Neural crest cell (in vitro differentiated cells): ENCODE measurements at places on chromosomes 12 and 14.

GRCh38 chr12:30679241-30679640 is 16.4 kb downstream of the IPO8 start:
- DNase-seq = no peak

DNA sequence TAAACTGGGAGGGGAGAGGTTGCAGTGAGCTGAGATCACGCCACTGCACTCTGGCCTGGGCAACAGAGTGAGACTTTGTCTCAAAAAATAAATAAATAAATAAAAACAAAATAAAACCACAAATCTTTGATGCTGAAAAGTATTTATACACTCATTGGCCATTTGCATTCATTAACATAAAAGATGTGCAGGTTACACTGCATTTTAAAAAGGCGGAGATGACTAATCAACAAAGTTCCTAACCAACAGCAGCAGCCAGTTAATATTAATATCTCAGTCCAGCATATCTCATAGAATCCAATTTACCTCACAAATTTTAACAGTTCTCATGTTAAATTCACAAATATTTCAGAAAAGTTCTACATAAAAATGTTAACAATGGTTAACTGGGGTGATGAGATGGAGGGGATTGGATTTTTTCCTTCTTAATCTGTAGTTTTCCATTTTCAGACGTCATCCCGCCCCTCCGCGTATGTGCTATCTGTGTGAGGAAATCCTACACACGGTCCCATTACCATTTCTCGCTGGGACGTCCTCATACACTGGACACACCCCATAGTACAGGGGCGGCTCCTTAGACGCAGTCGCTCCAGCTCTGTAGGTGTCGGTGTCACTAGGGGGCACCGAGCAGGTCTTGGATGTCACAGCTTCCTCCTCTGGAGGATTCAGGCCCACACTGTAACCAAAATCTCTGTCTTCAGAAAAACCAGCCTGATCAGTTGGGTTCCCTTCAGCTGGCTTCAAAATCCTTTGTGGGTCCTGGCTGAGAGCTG is 7.3 kb downstream of the ANKLE2 start:
- DNase-seq = no peak

- DNase-seq = no peak
These were observed 8.8 kb downstream of the SLC38A2 start for GRCh38 chr12:46363582-46364299.

GRCh38 chr14:50532502-50533240 is at the start of gene MAP4K5:
TSS of gene MAP4K5 (minus strand) at chr14:50532569. CDS start at chr14:50532049, 520 bp downstream.
- peak; percentile 89 for DNase-seq

GRCh38 chr12:98719515-98720504 is 74.7 kb downstream of the APAF1 start:
- DNase-seq = no peak

DNA sequence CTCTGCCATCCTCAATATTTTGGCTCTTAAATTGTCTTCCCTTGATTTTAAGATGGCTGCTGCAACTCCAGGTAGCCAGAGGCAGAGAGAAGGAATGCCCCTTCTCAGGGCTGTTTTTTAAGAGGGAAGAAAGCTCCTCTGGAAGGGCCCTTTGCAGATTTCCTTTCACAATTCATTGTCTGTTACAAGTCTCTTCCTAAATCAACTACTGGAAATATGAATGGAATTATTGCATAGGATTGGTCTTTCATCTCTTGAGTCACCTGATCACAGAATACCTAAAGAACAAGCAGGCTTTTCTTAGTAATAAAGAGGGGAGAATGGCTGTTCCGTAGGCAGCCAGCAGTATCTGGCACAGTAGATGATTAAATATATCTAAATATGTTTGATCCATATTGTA is 118.5 kb downstream of the ANO6 start:
- DNase-seq = no peak
